Endothelial cell of umbilical vein (primary cell): ENCODE measurements at places on chromosomes 1 and 21. TPM values are rescaled to one million over a fixed set of nuclear protein-coding genes. Genes with fewer than 3 reads are reported as not detected.

Gene IRF6
- 22.1 and 42.0 TPM in 2 replicates for total RNA-seq

Gene DMRTA2
- total RNA-seq = not detected in 2 replicates

Gene AGMAT
- 1.1 and 1.9 TPM in 2 replicates for total RNA-seq

- no peak for DNase-seq
These were observed 139.7 kb upstream of the ARHGEF16 start for GRCh38 chr1:3314491-3315381.

DNA sequence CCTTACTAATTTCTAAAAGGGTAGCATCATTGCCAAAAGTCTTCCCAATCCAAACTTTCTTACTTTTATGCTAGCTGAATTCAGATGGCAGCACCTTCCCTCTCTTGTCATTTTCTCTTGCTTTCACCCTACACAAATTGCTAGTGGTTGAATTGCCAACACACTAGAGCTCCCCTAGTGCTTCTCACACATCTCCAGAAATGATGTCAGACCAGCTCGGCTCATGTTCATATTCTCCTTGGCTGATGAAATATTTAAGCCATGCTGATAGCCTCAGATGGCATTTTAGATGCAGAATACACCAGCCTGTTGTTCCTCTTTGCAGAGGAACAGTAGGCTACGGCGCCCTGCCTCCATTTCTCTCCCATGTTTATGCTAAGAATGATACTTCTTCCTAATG lies 256.9 kb downstream of the PTBP2 start:
- no peak for DNase-seq
